ENCODE measurements at places on chromosomes 13 and 19. TPM values are rescaled to one million over a fixed set of nuclear protein-coding genes. Genes with fewer than 3 reads are reported as not detected.

DNA sequence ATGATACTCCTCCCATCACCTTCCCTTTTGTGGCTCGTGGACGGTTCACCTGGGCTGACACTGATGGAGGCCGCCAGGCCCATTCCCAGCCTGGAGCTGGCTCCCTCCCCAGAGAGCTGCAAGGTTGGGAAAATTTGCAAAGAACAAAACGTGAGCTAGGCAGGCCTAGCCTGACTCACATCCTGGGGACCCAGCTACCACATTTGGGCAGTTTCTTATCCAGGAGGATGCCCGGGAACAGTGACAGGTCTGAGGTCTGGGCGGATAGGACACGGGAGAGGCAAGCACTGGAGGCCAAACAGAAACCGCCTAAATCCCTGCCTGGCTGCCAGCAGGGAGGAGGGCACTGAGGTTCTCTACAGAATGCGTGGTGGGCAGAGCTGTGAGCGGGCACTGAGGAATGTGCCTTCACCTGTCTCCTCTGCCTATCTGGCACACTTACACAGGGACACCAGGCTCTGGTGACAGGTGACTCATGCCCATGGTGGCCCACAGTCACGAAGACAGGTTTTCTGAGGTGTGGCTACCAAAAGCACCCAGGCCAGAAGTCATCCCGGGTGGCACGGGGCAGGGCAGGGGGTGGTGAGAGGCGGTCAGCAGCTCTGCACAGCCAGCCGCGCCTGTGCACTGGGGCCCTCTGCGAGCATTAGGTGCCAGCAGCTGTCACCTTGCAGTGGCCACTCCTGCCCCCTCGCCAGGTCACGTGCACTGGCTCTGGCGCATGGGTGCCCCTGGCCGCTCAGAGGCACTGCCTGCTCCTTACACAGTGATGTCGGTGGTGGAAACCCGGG, 23.2 kb downstream of the SH3GL1 start:
- H3K4me1 ChIP-seq = peaks cover 87% of the 10 kb centered on the region
- peak overlapping the region; percentile 76 for H3K27ac ChIP-seq
- H3K4me3 ChIP-seq = no peak overlapping the region
- no peaks in the 10 kb centered on the region for H3K27me3 ChIP-seq

Gene GPR183
- total RNA-seq = 5.2 TPM

GRCh38 chr13:20118268-20119140, 42.3 kb downstream of the GJA3 start:
- H3K4me1 ChIP-seq = peaks cover 22% of the 10 kb centered on the region
- H3K27me3 ChIP-seq = peaks cover 9% of the 10 kb centered on the region
- peak overlapping the region; percentile 72 for H3K27ac ChIP-seq
- H3K36me3 ChIP-seq = no peaks in the 10 kb centered on the region
- H3K4me3 ChIP-seq = peak overlapping the region; percentile 76
- DNase-seq = no peak

- no peaks in the 10 kb centered on the region for H3K36me3 ChIP-seq
- no peak within 1 kb of the TSS for H3K27ac ChIP-seq
- H3K4me3 ChIP-seq = no peak within 1 kb of the TSS
- H3K27me3 ChIP-seq = peaks cover 29% of the 10 kb centered on the region
These were observed at the start of gene KLK3 for GRCh38 chr19:50854636-50855410. Gene KLK3, plus strand, starts transcription at chr19:50854915. Its CDS starts 41 bp downstream, at chr19:50854956.

DNA sequence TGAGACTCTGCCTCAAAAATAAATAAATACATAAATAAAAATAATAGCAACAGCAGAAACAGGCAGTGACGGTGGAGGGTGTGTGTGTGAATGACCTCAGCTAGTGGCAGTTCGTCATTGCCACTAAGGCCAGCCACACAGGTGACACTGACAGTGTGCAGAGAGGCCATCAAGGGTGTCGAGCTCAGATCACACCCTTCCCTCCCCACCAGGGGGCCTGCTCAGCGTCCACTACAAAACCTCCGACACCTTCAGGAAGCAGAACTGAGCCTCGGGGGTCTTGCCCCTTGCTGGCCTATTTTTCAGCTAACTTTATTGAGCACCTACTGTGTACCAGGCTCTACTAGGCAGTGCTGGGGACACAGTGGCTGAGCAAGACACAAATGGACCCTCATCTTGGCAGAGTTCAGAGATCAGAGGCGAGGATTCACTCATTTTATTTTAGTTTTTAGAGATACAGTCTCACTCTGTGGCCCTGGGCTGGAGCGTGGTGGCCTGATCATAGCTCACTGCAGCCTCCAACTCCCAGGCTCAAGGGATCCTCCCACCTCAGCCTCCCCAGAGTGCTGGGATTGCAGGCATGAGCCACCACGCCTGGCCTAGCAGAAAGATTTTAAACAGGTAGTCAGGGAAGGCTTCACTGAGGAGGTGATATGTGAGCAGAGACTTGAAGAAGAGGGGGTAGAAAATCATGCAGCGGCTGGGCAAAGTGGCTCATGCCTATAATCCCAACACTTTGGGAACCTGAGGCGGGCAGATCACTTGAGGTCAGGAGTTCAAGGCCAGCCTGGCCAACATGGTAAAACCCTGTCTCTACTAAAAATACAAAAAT, 30.3 kb upstream of the SEMA6B start:
- H3K27me3 ChIP-seq = peaks cover 28% of the 10 kb centered on the region
- no peaks in the 10 kb centered on the region for H3K4me1 ChIP-seq

- H3K27ac ChIP-seq = no peak overlapping the region
- peaks cover 36% of the 10 kb centered on the region for H3K4me1 ChIP-seq
- peaks cover 2% of the 10 kb centered on the region for H3K36me3 ChIP-seq
These were observed 5.9 kb downstream of the IFNL3 start for GRCh38 chr19:39238944-39239343.

DNA sequence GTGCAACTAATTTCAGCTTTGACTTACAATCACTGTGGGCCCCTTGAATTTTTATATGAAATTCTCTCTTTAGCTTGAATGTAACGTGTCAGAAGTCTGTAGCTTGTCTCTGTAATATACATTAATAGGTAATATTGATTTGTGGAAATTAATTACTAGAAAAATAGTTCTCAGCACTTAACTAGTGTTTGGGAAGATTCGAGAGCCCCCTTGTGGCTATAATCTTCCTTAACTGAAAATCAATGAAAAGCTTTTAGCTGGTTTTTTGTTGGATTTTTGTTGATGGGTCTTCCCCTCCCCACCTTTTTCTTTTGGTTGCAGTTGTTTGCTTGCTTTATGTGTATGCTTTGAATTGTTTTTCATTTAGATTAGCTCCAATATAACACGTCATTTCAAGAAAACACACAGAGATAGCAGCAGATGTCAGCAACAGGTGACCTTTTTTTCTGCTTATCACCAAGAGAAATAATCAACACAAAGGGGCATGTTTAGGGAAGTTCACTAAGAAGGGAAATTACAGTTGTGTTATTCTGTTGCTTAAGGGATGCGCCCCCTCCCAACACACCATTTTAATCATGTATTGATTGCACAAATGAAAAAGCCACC, 176.8 kb downstream of the OXGR1 start:
- H3K27ac ChIP-seq = no peak overlapping the region
- no peak overlapping the region for H3K4me3 ChIP-seq
- no peaks in the 10 kb centered on the region for H3K27me3 ChIP-seq
- no peak for DNase-seq

DNA sequence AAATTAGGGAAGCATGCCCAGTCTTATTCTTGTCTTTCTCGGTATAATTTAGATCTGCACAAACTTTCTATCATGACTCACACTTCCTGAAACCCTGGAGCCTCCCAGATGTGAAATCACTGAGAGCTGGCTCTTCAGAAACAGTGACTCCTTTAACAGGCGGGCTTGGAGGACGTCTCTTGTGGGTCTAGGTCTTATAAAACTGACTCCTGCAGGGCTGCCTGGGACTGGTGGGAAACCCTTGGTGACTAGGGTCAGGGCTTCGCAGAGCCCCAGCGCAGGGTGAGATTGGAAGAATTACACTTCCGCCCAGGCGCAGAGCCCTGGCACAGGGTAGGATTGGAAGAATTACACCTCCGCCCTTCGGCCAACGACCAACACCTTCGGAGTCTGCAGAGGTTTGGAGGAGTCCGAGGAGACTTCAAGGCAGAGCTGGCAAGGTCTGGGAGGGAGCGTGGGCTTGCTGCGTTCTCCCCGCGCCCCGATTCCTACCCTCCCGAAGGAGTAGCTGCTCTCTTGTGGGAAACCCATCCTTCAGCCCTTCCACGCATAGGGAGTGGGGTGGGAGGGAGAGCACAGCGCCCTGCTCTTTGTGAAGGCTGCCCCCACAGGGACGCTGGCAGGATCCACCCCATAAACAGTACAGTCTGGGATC, 43.4 kb upstream of the MAP3K10 start:
- H3K27ac ChIP-seq = no peak overlapping the region
- no peaks in the 10 kb centered on the region for H3K27me3 ChIP-seq
- H3K4me3 ChIP-seq = no peak overlapping the region
- DNase-seq = no peak

Gene GET3
- total RNA-seq = 71.5 TPM

DNA sequence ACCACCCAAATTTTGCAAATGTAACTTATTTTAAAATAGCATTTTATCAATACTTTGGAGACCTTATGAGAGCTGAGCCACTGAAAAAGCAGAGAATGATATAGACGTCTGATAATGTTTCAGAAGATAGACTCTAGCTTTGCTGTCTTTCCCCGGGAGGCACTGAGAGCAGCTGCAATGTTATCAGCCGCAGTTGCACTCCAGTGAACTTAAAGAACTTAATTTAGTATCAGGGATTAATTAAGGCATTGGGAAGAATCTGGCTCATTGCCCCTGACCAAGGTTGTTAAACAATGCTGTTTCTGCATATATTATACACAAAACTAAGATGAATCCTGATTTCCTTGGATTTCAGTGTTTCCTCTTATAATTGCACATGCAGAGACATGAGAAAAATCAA, 75.7 kb upstream of the SGCG start:
- H3K27me3 ChIP-seq = no peaks in the 10 kb centered on the region
- DNase-seq = no peak
- H3K36me3 ChIP-seq = no peaks in the 10 kb centered on the region
- H3K4me1 ChIP-seq = no peaks in the 10 kb centered on the region
- no peak overlapping the region for H3K4me3 ChIP-seq

- H3K27me3 ChIP-seq = no peaks in the 10 kb centered on the region
- peaks cover 23% of the 10 kb centered on the region for H3K4me1 ChIP-seq
- DNase-seq = peak; percentile 85
- H3K27ac ChIP-seq = peak overlapping the region; percentile 90
- no peaks in the 10 kb centered on the region for H3K36me3 ChIP-seq
- peak overlapping the region; percentile 57 for H3K4me3 ChIP-seq
These were observed 127.0 kb downstream of the IER2 start for GRCh38 chr19:13277104-13277809.

Gene PPP6R1
- 256 TPM for total RNA-seq

- H3K4me1 ChIP-seq = peaks cover 28% of the 10 kb centered on the region
- H3K36me3 ChIP-seq = peaks cover 6% of the 10 kb centered on the region
- DNase-seq = peak; percentile 95
- peak overlapping the region; percentile 80 for H3K27ac ChIP-seq
These were observed 4.5 kb upstream of the ARHGAP35 start for GRCh38 chr19:46856062-46857022.

DNA sequence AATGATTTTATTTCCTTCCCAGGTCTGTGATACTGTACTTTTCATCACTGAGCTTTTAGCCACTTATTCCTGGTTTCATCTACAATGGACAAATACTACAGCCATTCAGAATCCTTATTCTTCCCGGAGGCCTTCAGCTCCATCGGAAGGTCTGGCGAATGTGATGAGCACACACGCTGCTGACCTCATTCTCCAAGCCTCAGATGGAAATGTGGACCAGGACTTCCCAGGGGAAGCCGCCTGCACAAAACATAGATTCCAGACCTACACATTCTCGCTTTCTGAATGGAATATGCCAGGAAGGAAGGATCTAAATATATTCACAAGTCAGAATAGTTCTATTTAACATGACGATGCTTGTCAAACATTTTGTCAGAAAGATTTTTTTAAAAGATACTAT, 75.6 kb downstream of the CDADC1 start:
- peaks cover 14% of the 10 kb centered on the region for H3K4me1 ChIP-seq
- H3K27ac ChIP-seq = no peak overlapping the region
- no peak for DNase-seq
- H3K36me3 ChIP-seq = no peaks in the 10 kb centered on the region
- H3K4me3 ChIP-seq = no peak overlapping the region
- no peaks in the 10 kb centered on the region for H3K27me3 ChIP-seq

- H3K4me1 ChIP-seq = no peaks in the 10 kb centered on the region
- DNase-seq = no peak
These were observed 427.0 kb downstream of the UQCRFS1 start for GRCh38 chr19:28785971-28786370.

GRCh38 chr13:107600971-107601370, 614.4 kb downstream of the LIG4 start:
- no peak for DNase-seq
- H3K4me3 ChIP-seq = no peak overlapping the region
- H3K27me3 ChIP-seq = no peaks in the 10 kb centered on the region
- H3K27ac ChIP-seq = no peak overlapping the region
- H3K36me3 ChIP-seq = no peaks in the 10 kb centered on the region

Gene HSD11B1L
- total RNA-seq = 2.0 TPM

GRCh38 chr19:34189199-34189916, 17.1 kb downstream of the LSM14A start:
- no peak overlapping the region for H3K4me3 ChIP-seq
- no peak for DNase-seq
- no peaks in the 10 kb centered on the region for H3K27me3 ChIP-seq
- H3K4me1 ChIP-seq = peaks cover 44% of the 10 kb centered on the region

GRCh38 chr19:10706990-10707389, 5.8 kb downstream of the QTRT1 start:
- H3K4me1 ChIP-seq = peaks cover 8% of the 10 kb centered on the region
- DNase-seq = no peak
- H3K27me3 ChIP-seq = no peaks in the 10 kb centered on the region
- H3K27ac ChIP-seq = no peak overlapping the region
- H3K36me3 ChIP-seq = peaks cover 5% of the 10 kb centered on the region
- H3K4me3 ChIP-seq = no peak overlapping the region

DNA sequence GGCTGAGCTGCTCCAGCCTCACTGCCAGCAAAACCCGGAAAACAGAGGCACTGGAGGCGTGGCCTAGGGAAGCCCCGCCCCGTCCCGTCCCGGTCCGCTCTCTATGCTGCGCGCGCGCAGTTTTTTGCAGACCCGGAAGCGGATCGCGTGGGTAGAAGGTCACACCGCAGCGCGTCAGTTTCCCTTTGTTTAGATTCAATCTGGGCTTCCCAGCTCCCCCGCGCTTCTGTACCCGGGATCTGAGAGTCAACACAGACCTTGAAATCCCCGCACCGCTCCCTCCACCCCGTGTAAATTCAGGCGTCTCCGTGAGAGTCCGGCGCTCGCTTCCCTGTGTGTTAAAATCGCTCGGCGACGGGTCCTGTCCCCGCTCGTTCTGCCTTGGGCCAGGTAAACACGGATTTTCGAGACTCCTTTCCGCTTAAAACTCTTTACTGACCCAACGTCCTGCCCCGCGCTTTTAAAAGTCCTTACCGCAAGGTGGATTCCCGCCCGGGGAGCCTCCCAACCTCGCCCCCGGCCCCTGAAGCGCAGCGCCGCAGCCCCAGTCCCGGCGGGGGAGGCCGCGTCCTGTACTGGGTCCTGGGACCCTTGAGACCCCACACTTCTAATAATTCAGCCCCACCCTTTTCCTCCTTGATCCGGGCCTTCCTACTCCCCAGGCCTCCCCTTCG, at the start of gene ZNF610:
TSS of gene ZNF610 (plus strand) at position 127 of the 674 bp plus-strand sequence. CDS start 12,930 bp downstream, outside the sequence.
- DNase-seq = peak; percentile 93
- no peaks in the 10 kb centered on the region for H3K27me3 ChIP-seq
- peaks cover 13% of the 10 kb centered on the region for H3K4me1 ChIP-seq
- peak within 1 kb of the TSS; percentile 97 for H3K4me3 ChIP-seq

- no peaks in the 10 kb centered on the region for H3K27me3 ChIP-seq
- H3K4me3 ChIP-seq = peak overlapping the region; percentile 90
- peak overlapping the region; percentile 92 for H3K27ac ChIP-seq
- peaks cover 12% of the 10 kb centered on the region for H3K36me3 ChIP-seq
These were observed 1.8 kb downstream of the TMEM259 start for GRCh38 chr19:1018932-1019615.

- peaks cover 21% of the 10 kb centered on the region for H3K4me1 ChIP-seq
- H3K27ac ChIP-seq = no peak overlapping the region
These were observed 15.0 kb downstream of the NFIX start for GRCh38 chr19:13010038-13010991.
